ENCODE measurements at places on chromosomes 13 and 19. TPM values are rescaled to one million over a fixed set of nuclear protein-coding genes. Genes with fewer than 3 reads are reported as not detected.

GRCh38 chr13:38301236-38301635, 48.4 kb upstream of the UFM1 start:
- DNase-seq, result no peak

- no peak for DNase-seq
Observed at GRCh38 chr13:31587698-31588266, 151.5 kb upstream of the RXFP2 start.

GRCh38 chr19:10010247-10010691, at the start of gene COL5A3:
COL5A3 (minus strand) TSS chr19:10010504; CDS start chr19:10010385, 119 bp downstream.
- DNase-seq, result peak; percentile 15

DNA sequence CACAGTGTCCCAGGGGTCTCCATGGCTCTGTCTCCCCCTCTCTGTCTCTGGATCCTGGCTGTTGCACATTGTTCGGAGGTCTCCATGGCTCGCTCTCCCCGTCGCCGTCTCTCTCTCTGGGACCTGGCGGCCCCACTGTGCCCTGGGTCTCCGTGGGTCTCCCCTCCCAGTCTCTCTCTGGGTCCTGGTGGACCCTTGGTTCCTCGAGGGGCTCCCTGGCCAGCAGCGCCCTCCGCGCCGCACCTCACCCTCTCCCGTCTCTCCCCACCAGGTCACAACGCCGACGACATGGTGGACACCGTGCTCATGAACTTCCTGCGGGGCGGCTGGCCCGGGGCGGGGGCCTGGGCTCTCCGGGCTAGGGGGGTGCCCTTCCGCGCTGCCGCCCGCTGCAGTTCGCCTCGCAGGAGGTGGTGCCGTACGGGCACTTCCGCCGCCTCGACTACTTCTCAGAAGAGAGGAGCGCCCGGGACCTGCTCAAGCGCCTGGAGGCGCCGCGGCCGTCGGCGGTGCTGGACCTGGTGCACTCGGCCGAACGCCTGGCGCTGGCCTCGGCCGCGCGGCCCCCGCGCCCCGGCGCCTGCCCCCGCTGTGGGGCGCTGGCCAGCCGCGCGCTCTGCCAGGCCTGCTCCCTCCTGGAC, 29.1 kb downstream of the SIGLEC5 start:
- DNase-seq, result no peak

DNA sequence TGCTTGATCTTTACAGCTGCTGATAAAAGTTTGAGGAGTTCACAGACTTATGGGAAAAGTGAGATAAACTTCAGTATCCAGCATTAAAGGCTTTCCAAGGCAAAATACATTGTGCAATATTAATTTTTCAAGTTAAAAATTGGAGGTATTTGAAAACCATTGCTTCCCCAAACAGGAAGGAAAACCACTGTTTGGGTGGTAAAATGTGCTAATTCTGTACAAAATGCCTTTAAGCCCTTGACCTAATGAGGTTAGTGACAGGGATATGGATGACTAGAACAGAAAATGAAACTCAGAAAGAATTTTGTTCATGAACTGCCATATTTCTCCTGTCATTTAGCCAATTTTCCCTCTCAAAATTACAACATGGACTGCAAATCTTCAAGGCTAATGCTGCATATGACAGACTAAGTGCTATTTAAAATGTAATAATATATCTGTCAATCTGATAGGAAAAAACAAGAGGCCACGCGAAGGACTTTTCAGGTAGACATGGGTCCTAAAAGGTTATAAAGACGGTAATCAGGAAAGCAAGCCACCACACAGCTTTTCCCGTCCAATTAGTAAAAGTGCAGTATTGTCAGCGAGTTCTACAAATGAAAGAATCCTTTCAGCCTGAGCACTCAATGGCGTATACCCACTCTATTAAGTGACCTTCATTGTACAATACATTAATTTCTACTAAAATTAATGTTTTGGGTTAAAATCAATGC, 212.8 kb downstream of the ENOX1 start:
- DNase-seq, result no peak

- DNase-seq, result no peak
Observed at GRCh38 chr13:90526711-90527110, 820.8 kb upstream of the MIR17HG start.

- DNase-seq, result no peak
Observed at GRCh38 chr19:11942843-11943108, 17.9 kb downstream of the ZNF700 start.

DNA sequence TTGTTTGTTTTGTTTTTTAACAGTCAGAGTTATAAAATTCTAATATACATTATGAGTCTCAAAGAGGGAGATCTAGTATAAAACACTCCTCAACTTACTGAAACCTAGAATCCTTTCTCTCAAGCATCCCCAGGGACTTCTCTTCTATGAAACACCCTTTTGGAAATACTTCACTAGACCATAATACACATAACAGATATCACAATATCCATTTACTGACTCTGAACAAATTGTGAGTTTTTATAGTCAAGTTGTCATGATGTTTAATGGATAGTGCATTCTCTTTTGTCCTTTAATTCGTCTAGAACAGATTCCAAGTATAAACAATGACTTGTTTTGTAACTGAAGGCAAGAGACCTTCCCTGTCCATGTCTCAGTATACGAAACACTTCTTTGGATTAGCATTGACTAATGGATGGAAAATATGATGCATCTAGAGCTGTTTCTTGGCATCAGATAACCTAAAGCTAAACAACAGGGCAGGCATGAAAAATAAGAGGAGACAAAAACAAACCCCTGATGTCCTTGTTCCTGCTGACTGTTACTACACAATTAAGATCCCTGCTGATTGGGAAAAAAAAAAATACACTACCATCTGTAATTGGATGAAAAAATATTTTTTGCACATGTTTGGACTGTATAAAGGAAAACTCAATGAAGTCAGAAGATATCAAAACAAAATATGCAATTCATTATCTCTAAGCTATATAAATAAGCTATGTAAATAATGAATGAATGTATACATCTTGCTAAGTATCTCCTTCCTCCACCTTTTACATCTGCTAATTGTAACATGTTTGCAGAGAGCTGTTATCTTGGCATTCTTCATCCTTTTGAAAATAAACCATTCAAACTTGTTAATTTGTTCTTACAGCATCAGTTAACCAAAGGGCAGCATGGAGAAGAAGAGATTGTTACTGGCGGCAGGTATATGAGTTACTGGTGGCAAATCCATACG, 214.2 kb downstream of the LACC1 start:
- DNase-seq, result no peak

DNA sequence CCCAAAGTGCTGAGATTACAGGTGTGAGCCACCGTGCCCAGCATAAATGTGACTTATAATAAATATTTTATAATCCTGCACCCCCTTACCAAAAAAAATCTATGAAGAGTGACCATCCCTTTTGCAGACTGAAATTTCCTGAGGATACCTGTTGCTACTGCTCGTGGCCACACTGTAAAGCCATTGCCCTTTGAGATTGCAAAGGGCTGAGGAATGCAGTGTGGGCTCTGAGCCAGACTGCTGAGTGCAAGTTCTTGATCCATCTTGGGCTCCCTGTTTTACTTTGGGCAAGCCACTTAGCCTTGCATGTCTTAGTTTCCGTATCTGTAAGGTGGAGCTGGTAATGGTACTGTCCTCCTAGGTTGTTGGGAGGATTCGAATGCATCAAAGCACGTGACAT, 23.4 kb downstream of the SIPA1L3 start:
- no peak for DNase-seq

DNA sequence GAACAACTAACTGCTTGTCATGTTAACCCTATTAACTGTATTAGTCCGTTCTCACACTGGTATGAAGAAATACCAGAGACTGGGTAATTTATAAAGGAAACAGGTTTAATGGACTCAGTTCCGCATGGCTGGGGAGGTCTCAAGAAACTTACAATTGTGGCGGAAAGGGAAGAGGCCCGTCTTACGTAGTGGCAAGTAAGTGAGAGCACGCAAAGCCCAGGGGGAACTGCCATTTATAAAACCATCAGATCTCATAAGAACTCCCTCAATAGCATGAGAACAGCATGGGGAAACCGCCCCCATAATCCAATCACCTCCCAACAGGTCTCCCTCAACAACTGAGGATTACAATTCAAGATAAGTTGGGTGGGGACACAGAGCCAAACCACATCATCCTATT, 34.7 kb downstream of the PHF11 start:
- no peak for DNase-seq

GRCh38 chr13:21684576-21684975, 13.7 kb downstream of the FGF9 start:
- no peak for DNase-seq

DNA sequence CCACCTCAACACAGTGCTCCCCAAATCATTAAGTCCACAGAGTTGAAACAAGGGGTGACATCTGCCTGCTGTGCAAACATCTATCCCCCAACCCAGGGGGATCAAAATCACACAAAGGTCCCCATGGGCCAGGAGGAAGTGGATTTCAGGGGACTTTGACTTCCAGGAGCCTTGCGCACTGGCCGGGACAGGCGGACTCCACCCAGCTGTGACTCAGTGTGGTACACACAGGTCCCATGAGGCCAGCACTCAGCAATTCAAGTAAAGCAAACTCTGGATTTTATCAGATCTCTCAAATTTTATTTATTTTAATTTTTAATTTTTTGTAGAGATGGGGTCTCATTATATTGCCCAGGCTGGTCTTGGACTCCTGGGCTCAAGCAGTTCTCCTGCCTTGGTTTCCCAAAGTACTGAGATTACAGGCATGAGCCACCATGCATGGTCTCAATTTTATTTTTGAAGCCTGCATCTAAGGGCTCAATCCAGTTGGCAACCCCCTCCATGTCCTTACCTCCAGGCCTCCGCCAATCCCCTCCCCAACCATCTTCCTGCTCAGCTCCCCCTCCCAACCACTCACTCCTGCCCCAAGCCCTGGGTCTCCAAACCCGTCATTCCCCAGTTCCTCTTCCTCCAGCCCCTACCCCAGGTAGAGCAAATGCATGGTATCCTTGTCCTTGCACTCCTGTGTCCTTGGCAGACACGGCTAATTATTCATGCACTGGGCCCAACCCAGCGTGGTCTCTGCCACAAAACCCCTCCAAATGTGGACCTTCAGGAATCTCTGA, 18.2 kb downstream of the ARHGAP33 start:
- no peak for DNase-seq

Gene KRTDAP
- total RNA-seq, result 3.6 TPM

Gene FCER2
- total RNA-seq, result not detected

Gene SSC5D
- total RNA-seq, result 8.6 TPM

Gene GIPR
- 4.9 TPM for total RNA-seq

Gene TMPRSS9
- total RNA-seq, result 2.2 TPM

Gene SBK2
- total RNA-seq, result not detected
